Globus pallidus (tissue), 1 donor: ENCODE measurements at places on chromosomes 1 and 21.

GRCh38 chr1:203609979-203610493, 16.6 kb upstream of the ATP2B4 start:
- DNase-seq, result no peak

GRCh38 chr1:16073490-16074119, at the start of gene FAM131C:
Gene FAM131C, minus strand, starts transcription at chr1:16073651. Its CDS starts 209 bp downstream, at chr1:16073442.
- no peak for DNase-seq

GRCh38 chr1:107460035-107460434, 319.2 kb downstream of the NTNG1 start:
- no peak for DNase-seq

DNA sequence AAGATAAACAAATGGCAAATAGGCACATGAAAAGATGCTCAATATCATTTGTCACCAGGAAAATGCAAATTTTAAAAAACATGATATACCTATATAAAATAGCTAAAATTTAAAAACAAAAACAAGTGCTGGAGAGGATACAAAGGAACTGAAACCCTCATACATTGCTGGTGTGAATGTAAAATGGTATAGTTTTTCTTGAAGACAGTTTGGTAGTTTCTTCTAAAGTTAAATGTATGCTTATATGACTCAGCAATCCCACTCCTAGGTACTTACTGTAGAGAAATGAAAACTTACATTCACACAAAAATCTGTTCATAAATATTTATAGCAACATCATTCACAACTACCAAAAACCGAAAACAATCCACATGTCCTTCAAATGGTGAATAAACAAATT, 11.2 kb downstream of the TAF12 start:
- no peak for DNase-seq

- no peak for DNase-seq
Measured at GRCh38 chr1:229874609-229875008, 192.4 kb upstream of the GALNT2 start.

DNA sequence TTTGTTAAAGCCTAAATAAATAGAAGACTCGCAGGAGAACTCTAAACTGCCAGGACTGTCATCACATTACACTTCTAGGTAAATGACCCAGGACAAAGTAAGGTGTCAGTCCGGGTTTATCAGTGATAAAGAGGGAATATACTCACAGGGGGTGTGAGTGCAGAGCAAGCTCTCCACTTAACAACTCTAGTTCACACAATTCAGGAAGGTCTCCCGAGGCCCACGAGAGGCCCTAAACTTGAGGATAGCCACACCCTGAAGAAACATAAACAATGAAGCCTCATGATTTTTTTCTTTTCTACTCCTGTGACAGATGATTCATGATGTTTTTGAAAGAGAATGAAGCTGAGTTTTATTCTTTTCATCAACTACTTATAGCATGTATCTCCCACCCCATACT, 65.6 kb upstream of the EXO1 start:
- no peak for DNase-seq

DNA sequence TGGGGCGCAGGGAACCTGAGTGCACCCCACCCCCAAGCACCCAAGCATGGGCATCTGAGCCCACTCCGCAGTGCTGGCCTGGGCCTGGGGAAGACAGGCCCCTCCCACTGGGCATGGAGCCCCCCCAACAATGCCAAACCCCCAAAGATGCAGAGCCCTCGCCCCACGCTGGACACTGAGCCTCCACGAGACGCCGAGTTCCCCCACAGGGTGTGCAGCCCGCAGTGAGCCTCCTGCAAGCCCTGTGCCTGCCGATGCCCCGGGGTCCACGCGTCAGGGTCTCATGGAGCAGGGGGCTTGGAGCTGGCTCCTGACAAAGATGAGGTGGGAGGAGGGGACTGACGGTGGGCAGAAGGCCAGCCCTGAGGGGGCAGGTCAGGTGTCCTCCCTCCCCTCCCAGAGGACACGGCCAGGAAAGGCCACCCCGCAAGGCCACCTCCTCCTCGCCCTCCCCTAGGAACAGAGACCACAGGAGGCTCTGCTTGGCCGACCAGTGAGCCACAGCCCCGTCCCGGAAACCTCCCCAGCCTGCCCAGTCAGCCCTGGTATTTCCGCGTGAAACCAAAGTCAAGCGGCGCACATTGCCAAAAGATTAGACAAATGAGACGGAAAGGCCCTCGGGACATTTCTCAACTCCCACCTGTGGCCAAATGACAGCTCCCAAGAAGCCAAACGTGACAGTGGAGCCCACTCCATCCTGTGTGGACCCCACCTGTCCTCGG, 33.4 kb downstream of the MEGF6 start:
- DNase-seq, result no peak

GRCh38 chr1:26346274-26347033, 7.5 kb downstream of the CRYBG2 start:
- DNase-seq, result no peak

DNA sequence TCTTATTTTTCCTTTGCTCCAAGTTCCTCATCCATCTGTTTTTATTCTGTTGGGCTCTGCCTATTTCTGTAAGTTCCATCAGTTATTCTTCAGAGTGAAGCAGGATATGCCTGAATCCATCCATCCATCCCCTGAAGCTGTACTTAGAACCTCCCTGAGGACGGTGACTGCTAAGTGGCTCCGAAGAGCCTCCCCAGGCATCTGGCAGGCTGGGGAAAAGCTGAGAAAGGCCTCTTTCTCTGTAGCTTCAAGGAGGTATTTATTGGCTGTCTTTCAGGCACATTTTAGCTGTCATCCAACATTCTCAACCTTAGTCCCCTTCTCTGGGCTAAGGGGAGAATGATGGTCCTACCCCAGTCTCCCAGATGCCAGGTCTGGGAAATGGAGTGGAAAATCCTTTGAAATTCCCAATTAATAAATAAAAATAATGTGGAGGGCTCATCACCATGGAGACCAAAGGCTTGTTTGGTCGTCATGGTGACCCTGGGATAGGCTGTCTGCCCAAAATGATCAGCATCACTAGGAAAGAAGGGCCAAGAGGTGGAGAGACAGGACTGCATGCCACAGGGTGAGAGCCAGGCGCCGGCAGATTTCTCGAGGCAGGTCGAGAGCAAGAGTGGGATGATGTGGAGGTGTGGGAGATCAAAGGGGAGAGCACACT, 82.0 kb downstream of the UBIAD1 start:
- peak; percentile 54 for DNase-seq

GRCh38 chr1:237033061-237033460, 8.9 kb upstream of the RYR2 start:
- DNase-seq, result no peak

DNA sequence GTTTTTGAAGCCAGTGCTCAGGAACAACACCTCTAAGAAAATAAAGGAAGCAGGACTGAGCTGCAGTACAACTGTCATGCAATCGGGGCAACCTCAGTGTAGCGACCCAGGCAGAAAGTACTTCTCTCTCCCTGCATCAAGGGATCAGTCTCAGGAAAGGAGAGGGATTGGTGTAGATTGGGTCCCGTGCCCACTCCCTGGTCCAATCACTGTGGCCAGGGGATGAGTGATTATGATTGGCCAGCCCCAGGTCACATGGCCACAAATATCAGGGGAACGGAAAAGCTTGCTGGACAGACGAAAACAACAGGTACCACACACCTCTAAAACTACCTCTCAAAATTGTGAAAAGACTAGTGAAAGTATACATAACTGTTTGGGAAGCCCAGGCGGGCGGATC, 136.2 kb upstream of the F3 start:
- no peak for DNase-seq

GRCh38 chr1:112399456-112399855, 3.4 kb downstream of the CTTNBP2NL start:
- no peak for DNase-seq

- DNase-seq, result no peak
Measured at GRCh38 chr1:109501644-109502363, 7.7 kb downstream of the AMIGO1 start.
